Activated CD4-positive, CD25-positive, alpha-beta regulatory T cell (primary cell): ENCODE measurements at places on chromosomes 3 and 15.

DNA sequence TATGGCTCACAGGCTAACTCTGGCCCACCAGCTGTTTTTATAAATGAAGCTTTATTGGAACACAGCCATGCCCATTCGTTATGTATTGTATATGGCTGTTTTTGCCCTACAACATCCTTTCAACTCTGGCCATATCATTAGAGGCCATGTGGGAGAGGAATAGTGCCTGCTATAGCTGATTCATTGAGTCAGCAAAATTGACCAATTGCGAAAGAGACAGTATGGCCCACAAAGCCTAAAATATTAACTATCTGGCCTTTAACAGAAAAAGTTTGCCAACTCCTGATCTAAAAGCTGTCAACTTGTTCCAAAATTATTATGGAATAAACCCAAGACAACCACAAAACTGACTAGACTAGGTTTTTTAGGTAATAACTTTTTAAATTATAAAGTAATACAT lies 1.4 kb downstream of the NR1I2 start:
- no peak for DNase-seq

GRCh38 chr3:189908646-189909045 lies 212.1 kb downstream of the P3H2 start:
- DNase-seq, result no peak

- no peak for DNase-seq
Measured at GRCh38 chr3:79954756-79955155, 187.0 kb upstream of the ROBO1 start.

- DNase-seq, result no peak
Measured at GRCh38 chr15:80240276-80240675, 11.7 kb downstream of the CTXND1 start.

- no peak for DNase-seq
Measured at GRCh38 chr3:129184396-129184657, 631 bp upstream of the CNBP start.

- no peak for DNase-seq
Measured at GRCh38 chr3:128492671-128493569, at the start of gene GATA2. GATA2 (minus strand) TSS chr3:128493201; CDS start chr3:128487031, 6,170 bp downstream.

GRCh38 chr15:99076555-99077308 lies 28.1 kb upstream of the SYNM start:
- DNase-seq, result no peak

GRCh38 chr3:153138276-153139210 lies 23.5 kb upstream of the RAP2B start:
- DNase-seq, result no peak

DNA sequence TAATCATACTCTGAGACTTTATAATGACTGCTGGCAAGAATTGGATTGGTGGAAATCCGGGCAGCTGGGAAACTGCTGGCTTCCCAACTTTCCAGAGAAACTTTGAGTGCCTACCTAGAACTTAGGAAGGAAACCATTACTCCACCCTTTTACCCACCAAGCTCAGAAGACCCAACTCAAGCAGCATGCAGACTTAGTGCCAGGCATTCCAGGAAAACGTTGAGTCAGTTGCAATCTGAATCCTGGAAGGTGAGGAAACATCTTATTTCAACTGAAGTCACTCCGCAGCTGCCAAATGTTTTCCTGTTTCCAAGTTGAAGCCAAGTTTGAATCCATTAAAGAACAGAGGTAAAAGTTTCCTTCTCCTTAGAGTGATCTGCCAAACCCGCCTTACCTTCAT lies 126.5 kb downstream of the ZNF385D start:
- no peak for DNase-seq

DNA sequence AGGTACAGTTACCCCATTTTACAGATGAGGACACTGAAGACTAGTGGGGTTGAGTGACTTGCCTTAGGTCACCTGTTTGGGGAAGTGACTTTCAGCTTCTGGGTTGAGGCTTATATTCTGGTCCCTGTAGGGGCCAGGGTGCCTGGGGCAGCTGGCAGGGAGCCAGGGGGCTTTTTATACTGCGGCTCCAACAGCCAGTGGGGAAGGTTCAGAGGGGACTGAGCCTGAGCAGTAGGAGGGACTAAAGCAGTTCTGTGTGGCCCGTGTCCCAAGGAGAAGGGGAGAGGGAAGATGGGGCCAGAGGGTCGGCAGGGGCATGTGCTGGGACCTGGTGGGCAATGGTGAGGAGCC lies 37.7 kb downstream of the SLC6A6 start:
- DNase-seq, result no peak

DNA sequence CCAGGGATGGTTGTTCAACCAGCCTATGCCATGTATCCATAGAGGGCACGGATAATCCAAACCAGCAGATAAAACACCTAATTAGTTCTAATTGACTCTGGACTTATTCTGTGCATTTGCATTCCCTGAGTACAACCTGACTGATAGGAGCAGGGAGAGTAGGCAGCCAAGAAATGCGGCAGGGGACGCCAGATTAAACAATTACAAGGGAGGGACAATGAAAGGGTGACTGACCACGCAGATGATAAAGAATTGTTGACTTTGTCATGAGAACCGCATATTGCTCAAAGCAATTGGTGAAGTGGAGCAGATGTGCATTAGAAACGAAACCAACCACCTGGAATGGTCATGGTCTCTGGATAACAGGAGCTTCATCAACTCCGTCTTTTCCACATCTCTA lies 369.1 kb upstream of the FRG2C start:
- no peak for DNase-seq

DNA sequence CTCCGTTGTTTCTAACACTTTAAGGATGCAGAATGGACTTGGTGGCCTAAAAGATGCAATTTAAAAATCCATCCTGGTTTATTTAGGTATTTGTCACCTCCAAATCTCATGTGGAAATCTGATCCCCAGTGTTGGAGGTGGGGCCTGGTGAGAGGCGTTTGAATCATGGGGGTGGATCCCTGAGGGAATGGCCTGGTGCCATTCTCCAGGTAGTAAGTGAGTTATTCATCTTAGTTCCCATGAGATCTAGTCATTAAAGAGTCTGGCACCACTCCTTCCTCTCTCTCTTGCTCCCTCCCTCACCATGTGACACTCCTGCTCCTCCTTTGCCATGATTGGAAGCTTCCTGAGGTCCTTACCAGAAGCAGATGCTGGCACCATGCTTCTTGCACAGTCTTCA lies 339.1 kb downstream of the NTRK3 start:
- DNase-seq, result no peak

DNA sequence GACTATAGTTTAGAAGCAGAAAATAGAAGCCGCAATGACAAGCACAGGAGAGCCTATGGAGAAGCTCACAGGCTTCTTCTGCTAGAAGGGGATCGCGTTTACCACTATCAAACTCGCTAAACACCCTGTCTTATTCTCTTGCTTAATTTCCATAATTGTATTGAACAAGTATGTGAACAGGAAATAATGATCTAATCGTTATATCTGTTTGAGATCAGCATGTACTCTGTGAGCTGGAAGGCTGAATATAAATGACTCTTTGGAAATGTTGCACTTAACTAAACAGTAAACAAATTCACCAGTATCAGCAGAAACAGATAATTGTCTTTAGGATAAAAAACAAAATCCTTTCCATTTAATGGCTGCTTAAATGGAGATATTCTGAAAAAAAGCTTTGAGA lies 15.0 kb downstream of the NEK10 start:
- DNase-seq, result no peak

DNA sequence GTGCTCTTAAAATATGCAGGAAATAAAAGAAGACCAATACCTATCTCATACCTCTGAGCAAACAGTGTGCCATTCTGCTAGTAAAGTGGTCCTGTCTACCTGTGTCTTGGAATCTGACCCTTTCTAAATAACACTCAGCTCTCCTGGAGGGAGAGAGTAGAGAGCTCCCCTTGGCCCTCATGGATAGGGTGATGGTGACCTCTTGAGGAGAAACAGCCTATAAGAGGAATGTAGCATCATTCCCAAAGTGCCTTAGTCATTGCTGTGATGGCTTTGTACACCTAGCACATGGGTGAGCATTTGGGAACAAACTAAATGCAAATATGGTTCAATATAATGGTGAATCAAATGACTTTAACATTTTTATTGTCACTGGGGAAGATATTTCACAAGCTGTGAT lies 10.0 kb downstream of the SNTN start:
- no peak for DNase-seq

DNA sequence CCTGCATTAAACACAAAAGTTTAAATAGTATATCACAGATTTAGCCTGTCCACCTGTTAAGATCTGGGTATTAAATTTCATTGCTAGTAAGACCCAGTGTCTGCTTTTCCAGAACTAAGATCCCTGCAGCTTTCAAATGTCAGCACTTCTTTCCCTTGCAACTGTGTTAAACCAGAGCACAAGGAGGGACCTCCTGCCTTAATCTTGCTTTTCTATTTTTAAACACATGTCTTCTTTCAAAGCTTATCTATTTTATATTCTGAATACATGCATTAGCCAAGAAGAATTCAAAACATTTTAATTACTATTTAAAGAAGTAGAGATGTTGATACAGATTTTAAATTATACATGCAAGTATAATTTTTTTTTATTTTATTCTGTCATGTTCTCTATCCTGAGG lies 315.1 kb downstream of the ARPP21 start:
- no peak for DNase-seq

- no peak for DNase-seq
Measured at GRCh38 chr15:73755481-73755880, 2.3 kb upstream of the INSYN1 start.

DNA sequence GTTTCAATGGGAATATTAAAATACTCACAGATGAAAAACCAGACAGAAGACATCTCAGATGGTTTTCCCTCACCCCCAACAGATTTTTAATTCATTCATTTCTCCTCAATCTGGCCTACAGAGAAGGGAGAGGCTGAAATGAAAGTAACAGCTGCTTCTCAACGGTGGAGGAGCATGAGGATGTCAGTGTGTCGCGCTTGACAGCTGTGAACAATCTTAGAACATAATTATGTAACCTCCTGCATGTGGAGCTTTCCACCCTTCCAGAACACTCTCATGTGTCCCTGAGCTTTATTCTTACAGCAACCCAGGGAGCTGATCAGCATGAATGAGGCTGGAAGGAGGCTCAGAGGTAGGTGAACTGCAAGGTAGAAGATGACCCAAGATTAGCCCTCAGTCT lies 52.7 kb downstream of the MB21D2 start:
- DNase-seq, result no peak

DNA sequence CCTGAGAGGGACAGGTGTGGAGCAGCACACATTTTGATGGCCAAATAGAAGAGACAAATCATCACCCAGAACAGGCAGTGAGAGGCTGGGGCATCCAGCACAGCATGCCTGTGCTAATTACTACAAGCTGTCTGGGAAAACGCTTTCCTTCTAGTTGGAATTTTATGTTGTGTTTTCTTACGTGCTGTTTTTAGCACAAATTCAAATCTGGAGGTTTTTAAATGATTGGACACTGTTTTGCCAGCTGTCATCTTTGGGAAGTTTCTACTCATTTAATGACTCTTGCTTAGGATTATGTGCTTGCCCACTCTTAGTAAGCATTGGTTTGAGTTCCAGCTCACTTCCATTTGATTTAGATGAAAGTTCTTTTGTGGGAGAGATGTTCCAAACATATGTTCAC lies 43.5 kb downstream of the EAF1 start:
- no peak for DNase-seq

DNA sequence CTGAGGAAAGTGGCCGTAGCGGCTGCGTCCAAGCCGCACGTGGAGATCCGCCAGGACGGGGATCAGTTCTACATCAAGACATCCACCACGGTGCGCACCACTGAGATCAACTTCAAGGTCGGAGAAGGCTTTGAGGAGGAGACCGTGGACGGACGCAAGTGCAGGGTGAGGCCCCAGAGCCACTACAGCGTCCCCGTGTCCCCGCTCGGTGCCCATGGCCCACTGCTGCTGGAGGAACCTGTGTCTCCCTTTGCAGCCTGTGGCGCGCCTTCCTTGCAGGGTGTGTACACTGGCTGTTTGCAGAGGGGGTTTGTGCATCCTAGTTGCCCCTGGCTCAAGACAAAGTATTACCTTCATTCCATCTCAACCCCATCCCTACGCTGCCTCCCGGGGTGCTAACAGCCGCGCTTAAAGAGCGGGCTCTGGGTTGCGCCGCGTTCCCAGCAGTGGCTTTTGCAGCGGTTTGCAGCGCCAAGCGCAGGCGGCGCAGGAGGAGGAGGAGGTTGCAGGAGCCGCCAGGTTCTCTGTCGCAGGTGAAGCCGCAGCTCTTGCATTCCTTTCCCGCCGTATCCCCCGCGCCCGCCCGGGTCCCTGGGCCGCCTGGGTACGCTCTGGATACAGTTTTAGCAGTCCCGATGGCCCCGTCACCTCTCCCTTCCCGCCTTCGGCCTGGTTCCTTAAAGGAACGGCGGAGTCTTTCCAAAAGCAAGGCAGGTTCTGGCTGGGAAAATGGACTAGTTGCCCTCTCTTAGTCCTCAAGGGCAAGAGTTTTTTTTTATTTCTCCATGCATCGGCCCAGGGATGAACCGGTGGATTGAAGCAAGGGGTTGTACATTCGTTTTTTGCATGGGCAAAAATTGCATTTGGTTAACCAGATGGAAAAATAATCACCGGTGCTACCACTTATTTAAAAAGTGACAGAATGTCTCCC lies 1.2 kb downstream of the CRABP1 start:
- DNase-seq, result no peak

- no peak for DNase-seq
Measured at GRCh38 chr15:99409097-99409473, 156.7 kb upstream of the MEF2A start.

- DNase-seq, result no peak
Measured at GRCh38 chr15:78201281-78202190, 32.8 kb downstream of the ACSBG1 start.

GRCh38 chr3:33373082-33373437 lies 67.1 kb downstream of the UBP1 start:
- no peak for DNase-seq

DNA sequence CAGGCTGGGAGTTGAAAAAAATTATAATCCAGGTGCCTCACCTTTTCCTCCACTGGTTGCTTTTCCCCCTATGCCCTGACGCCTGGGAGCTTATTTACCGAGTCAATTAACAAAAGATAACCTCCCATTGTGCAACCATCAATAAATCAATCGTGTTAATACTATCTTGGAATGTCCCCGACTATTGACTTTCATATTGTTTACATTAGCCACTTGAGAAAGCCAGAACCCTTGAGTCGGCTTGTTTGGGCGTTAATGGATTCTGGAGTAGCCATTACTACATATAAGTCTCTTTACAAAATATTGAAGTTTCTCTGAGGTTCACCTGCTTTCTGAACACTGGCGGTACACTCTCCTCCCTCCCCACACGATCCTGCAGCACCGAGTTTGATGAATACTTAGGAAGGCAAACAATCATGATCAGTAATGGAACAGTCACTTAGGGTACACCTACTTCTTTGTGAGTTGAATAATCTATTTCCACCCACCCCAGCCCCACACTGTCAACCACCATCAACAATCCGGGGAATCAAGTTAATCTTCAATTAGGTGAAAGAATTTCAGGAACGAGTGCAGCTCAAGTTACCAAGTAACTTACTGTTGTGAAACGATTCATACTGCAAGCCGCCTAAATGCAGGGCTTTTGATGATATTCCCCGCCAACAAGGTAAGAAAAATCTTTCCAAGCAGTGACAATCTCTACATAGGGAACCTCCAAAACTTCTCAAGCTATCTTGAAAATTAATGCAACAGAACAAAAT lies 159.3 kb upstream of the NR2F2 start:
- DNase-seq, result no peak

DNA sequence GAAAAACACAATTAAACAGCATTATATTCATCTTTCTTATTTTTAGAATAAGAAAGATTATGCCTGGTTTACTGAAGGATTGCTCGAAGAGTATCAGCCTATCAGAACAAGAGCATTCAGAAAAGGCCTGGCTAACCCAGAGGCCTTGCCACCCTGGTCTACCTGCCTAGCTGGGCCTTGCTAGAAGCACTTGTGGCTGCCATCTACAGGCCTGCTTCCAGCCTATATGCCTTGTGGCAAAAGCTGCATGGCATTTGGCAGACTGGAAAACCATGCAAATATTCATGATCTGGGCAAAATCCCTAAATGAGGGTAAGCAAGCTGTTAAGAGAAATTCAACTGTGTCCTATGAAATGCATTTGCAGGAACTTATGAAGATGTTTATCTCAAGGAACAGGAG lies 9.3 kb upstream of the ATP13A4 start:
- DNase-seq, result no peak
